Ecto neural progenitor cell (in vitro differentiated cells): ENCODE measurements at places on chromosomes 16 and 17.
A peak's percentile ranks its signal among the peaks of the same experiment; 100 is the strongest.

GRCh38 chr17:77432742-77433141, 292.0 kb downstream of the SEC14L1 start:
- no peak for DNase-seq

GRCh38 chr17:82419540-82419939, 1.2 kb upstream of the OGFOD3 start:
- DNase-seq = no peak

DNA sequence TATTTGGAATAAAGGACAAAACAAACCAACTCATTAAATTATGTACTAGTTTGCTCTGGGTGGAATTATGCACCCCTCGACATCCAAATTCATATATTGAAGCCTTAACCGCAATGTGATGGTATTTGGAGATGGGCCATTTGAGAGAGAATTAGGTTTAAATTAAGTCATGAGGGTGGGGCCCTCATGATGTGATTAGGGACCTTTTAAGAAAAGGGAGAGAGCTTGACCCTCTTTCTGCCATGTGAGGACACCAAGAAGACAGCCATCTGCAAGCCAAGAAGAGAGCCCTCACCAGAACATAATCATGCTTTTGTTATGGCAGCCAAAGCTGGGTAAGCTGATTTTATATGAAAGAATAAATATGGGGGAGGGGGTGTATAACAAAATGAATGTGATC, 2.0 kb downstream of the C16orf87 start:
- no peak for DNase-seq

DNA sequence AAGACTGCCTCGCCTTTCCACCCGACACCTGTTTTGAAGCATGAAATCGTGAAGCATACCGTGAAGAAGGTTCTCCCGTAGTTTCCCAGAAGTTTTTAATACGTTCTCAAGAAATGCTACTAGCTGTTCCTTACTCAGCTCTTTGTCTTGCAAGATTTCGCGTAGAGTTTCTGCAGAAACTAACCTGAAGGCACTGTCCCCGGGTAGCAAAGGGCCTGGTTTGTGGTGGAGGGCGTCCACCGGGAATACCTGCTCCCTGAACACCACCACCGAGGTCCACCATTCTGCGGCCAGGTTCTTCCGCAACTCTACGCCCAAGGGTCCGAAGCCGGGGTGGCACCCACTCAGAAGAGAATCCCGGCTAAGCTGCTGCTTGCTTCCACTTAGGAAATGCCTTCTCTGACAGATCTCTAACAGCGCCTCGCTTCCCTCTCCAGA, 487 bp downstream of the POLG2 start:
- DNase-seq = no peak

- DNase-seq = no peak
Measured at GRCh38 chr16:535446-536405, 8.2 kb downstream of the CAPN15 start.

DNA sequence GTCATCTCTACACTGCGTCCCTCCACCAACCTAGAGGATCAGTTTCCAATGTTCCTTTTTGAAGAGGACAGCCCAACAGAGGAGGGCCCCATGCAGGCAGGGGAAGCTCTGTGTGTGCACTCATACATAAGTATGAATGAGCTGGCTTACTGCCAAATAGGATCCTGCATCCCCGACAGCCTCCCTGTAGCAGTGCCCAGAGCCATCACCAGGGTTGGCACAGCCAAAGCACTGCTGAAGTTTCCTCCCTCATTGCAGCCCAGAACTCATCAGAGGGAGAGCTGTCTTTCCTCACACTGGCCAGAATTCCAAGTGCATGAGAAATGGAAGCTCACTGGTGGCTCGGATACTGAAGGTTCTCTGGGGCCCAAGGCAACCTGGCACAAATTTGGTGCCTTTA, 114.4 kb downstream of the ASIC2 start:
- DNase-seq = no peak

GRCh38 chr16:85379041-85380001, 233.8 kb upstream of the GSE1 start:
- no peak for DNase-seq

- DNase-seq = no peak
Measured at GRCh38 chr16:359067-359763, 6.7 kb upstream of the AXIN1 start.

DNA sequence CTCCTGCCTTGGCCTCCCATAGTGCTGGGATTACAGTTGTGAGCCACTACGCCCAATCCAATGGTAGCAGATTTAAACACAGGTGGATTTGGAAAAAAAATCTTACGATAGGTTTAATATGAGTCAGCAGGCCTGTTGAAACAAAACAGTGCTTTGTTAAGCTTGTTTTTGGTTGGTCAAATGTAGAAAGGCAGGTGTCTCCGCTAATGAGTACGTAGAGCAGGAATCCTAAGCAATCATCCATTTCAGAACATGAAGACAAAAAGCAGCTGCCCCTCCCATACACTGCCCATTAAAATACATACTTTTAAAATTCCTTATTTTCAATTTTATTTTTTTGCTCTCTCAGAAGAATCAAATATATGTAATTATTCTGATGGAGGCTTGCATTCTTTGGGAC, 1.9 kb upstream of the WWOX start:
- DNase-seq = no peak

DNA sequence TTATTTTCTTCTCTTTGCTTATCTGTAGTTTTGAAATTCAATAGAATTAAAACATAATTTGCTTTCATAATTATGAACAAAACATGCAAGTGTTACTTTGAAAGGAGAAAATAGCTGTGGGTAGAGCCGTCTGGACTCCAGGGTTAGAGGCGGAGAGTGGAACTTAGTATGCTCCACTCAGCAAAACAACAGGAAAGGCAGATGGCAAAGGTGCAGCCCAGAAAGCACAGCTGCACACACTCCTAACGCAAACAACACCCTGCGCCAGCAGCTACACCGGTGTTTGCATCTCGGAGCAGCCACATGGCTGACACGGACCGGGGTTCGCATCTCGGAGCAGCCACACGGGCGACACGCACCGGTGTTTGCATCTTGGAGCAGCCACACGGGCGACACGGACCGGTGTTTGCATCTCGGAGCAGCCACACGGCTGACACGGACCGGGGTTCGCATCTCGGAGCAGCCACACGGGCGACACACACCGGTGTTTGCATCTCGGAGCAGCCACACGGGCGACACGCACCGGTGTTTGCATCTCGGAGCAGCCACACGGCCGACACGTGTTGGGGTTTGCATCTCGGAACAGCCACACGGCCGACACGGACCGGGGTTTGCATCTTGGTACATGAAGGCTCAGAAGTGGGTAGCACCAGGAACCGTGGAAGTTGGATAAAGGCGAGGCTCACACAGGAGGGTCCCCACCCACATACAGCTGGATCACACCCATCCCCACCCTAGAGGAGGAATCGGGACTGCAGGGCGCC, 12.2 kb upstream of the CAPN15 start:
- DNase-seq = no peak

- no peak for DNase-seq
Measured at GRCh38 chr17:29562615-29563014, 4.2 kb downstream of the ABHD15 start.

DNA sequence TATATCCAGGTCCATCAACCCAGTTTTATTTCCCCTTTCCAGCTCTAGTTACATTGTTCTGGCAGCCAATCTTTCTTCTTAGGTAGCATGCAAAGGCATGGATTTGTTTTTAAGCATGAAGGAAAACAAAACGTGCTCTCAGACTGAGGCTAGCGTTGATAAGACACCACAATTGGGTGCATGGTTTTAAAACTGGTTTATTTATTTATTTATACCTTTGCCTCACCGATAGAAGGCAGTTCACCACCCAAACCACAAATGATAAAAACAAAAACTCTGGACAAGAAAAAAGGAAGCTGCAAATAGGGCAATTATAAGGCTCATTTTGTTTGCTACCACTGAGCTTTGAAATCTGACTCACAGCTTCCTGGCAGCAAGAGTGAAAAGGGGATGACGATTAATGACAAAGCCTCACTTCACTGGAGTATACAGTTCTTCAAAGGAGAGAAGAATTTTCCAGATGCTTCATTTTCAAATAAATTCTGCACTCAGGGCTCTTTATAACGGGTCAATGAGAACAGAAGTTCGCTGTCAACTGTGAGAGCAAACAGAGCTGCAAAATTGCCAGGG, 278.4 kb upstream of the IRX5 start:
- DNase-seq = no peak

DNA sequence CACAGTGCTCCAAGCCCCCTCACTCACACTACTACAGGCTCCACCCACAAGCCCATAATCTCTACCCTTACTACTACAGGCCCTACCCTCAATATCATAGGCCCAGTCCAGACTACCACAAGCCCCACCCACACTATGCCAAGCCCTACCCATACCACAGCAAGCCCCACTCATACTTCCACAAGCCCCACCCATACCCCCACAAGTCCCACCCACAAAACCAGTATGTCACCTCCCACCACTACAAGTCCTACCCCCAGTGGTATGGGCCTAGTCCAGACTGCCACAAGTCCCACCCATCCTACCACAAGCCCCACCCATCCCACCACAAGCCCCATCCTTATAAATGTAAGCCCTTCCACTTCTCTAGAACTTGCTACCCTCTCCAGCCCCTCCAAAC, 13.8 kb downstream of the RIPOR1 start:
- no peak for DNase-seq

DNA sequence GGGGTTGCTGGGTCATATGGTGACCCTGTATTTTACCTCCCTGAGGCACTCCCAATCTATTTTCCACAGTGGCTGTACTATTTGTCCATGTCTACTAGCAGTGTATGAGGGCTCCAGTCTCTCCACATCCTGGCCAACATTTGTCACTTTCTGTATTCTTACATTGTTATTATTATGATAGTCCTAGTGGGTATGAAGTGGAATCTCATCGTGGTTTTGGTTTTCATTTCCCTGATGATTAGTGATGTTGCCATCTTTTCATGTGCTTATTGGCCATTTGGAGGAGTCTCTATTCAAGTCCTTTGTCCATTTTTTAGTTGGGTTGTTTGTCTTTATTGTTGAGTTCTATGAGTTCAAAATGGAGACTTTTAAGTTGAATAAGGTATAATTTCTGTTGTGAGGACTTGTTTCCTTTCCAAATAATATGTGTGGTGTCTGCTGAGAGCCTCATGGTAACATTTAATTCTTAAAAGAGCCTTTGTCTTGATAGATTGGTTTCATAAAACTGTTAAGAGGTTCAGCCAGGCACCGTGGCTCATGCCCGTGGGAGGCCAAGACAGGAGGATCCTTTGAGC, 108.2 kb downstream of the RPTOR start:
- no peak for DNase-seq

GRCh38 chr16:89172528-89173173, 1.1 kb downstream of the CDH15 start:
- no peak for DNase-seq

- DNase-seq = no peak
Measured at GRCh38 chr16:89031715-89032659, 55.0 kb upstream of the CBFA2T3 start.

GRCh38 chr17:35732806-35733136, 1.3 kb downstream of the RASL10B start:
- DNase-seq = no peak

GRCh38 chr16:49698453-49698815, 157.5 kb downstream of the ZNF423 start:
- no peak for DNase-seq

DNA sequence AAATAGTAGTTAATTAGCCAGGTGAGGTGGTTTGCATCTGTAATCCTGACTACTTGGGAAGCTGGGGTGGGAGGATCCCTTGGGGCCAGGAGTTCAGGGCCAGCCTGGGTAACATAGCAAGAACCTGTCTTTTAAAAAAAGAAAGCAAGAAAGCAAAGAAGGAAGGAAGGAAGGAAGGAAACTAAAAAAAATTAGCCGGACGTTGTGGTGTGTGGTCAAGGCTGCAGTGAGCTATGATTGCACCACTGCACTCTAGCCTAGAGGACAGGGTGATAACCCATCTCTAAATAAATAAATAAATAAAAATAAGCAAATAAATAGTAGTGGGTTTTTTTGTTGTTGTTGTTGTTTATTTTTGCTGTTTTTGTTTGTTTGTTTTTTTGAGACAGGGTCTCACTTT, 39.3 kb upstream of the MAP2K6 start:
- DNase-seq = no peak

- no peak for DNase-seq
Measured at GRCh38 chr16:52755396-52755795, 208.5 kb upstream of the TOX3 start.

DNA sequence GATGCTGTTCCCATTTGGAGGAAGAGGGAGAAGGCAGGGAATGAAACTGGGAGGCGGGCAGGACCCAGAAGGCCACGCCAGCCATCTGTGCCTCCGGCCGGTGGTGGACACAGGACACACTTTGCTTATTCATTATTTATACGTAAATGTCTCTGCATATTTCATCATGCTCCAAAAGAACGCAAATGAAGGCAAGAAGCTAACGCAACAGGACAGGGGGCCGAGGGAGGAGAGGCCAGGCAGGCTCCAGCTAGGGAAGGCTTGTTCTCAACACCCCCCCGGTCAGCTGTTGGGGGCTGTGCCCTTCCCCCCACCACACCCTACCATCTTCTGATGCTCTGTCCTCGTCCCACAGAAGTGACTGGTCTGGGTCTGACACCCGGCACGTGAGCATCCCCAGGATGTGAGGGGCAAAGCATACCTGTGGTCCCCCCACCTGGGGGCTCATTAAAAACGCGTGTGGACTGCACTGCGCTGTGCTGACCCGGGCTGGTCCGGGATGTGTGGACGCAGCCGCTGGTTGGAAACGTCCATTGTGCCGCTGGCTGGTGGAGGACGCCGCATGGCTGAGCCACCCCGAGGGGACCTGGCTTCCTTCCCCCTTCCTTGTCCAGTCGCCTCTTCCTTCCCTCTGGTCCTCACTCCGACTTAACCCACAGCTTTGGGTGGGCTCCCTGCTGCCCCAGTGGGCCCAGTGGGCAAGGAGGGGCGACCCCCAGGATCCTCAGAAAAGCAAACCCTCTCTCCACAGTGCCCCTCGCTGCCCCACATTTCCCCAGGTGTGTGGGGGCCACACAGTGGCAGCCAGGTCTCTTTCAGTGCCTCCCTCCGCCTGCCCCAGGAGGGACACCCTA, 46.4 kb upstream of the ENPP7 start:
- no peak for DNase-seq

- DNase-seq = no peak
Measured at GRCh38 chr17:27630607-27631410, at the start of gene LGALS9. TSS of gene LGALS9 (plus strand) at chr17:27631188. CDS start at chr17:27631266, 78 bp downstream.

DNA sequence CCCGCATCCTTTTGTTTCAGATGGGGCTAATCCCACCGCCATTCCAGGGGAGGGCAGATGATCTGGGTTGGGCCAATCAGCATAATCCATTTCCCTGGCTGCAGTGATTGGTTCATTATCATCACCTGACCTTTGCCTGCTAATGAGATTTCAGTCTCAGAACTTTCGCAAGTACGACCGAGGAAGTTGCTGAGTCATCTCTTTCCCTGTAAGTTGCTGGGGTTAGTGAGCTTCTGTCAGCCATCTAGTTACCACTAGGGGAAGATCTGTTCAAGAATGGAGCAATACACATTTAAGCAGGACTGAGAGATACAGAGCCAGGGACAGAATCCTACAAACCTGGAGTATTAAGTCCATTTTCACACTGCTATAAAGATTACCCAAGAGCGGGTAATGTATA, 65.3 kb upstream of the NUDT7 start:
- DNase-seq = peak; percentile 48

DNA sequence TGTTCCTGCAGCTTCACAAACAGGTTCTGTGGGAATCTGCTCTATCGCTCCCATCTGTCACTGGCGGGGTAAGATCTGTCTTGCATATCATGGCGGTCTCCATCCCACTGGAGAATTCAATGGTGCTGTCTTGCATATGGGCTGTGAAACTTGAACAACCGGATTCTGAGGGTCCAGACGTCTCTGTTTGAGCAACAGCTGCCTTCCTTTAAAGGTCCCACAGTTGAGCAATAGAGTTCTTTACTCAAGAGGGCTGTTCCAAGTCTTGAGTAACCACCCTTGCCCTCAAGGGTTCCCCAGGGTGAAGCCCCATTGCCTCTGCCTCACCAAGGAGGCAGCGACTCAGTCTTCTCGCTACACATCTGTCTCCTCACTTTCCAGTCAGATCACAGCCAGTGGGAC, 50.8 kb downstream of the ZFHX3 start:
- no peak for DNase-seq
